NCI-H446 (cell line): ENCODE measurements at places on chromosomes 3 and 15.

- DNase-seq = peak; percentile 8
These were observed 1045.0 kb downstream of the FHIT start for GRCh38 chr3:60206206-60206605.

DNA sequence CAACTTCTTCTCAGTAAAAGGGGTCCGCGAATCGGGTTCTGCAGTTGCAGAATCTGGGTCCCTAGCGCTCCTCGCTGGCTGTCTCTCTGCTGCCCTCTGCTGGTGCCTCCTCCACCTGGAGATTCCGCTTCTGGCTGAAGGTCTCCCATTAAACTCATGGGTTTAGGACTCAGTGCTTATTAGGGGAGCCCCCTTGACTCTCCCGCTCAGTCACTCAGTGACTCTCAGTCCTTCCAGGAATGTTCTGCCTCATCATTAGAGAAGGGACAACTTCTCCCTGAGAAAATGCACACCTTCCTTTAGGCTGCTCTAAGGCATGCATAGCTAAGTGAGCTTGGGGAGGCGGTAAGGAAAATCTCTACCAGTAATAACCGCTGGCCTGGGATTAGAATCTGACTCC lies 7.1 kb downstream of the CPN2 start:
- DNase-seq = peak; percentile 70

DNA sequence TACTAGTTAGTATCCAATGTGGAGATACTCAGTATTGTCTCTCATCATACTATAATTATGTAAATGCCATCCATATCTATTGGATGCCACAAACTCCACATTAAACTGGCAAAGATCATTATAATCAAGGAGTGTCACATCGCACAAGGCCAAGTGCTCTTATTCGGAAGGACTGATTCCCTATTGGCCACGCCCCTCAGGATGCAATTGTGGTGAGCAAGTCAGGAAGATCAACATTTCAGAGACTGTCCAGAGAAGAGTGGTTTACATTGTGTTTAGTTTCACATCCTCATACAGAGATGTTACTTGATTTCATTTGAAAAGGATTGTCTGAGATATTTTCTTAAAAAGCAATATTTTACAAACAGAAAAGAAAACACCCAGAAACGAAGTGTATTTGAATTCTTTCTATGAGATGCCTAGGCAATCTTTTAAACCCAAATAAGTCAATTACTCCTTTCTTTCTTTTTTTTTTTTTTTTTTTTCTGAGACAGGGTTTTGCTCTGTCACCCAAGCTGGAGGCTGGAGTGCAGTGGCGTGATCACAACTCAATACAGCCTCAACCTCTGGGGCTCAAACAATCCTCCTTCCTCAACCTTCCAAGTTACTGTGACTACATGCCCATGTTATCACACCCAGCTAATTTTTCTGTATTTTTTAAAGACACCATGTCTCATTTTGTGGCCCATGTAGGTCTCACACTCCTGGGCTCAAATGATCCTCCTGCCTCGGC lies 369.1 kb downstream of the RBMS3 start:
- DNase-seq = no peak

DNA sequence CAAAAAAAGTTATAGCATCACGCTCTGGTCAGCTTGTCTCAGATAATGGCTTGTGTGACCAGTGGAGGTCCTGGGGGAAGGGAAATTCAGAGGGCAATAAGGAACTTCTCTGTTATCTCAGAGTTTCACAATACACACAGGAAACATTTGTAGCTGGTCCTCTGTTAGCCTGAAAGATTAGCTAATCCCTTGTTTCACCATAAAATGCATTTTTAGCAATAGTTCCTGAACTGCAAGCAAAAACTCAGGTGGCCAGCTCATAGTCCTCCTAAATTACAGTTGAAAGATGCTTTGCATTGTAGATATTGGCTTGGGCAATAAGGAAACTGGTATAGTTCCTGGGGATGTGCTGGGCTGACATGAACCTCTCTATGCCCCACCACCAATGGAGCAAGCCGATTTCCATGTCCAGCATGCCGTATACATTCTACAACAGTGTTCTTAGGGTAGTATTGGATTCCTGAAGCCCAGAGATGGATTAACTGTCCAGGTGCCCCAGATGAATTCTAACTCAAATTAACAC lies 141.5 kb upstream of the TBL1XR1 start:
- no peak for DNase-seq

GRCh38 chr15:90591524-90591923 lies 61.8 kb downstream of the CRTC3 start:
- DNase-seq = no peak

GRCh38 chr15:48471073-48471472 lies 139.8 kb downstream of the DUT start:
- no peak for DNase-seq

DNA sequence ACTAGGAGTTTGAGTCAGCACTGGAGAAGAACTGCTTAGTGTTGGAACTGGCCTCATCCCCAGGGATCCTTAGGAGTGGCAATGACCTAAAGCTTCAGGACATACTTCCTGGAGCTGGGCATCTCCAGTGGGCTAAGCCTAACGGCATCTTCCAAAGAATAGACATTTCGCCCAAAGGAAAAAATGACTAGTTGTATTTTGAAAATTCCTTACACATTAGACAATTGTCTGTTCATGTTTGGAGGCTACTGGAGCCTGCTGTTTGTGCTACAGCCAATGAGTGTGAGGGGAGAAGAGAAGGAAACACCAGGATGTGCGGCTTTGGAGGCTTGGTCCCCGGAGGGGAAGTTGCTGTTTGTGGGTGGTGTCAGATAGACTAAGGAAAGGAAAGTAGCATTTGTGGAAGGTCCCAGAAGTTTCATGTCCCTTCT lies 77.6 kb downstream of the POLR2M start:
- no peak for DNase-seq

DNA sequence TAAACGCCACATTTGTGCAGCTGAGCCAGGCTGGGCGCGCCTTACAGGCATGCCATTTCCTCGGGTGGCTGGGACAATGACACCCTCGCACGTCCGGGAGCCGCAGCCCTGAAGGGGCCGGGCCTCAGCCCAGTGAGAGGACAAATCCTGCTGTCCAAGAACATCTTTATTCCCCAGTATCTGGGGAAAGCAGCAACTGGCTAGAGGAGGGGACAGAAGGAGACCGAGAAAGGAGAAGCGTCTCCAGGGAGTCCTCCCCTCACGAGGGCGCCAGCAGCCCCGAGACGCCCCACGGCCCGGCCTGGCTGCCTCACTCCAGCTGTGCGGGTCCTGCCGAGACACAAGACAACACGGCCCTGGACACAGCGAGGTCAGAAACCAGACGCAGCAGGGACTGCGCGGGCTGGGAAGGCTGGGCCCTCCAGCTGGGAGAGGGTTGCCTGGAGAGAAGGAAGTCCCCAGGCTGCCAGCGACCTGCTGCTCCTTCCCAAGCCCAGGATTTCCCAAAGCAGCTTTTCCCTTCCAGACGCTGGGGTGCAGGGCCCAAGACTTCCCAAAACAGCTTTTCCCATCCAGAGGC lies 130.2 kb downstream of the CHSY1 start:
- no peak for DNase-seq

- no peak for DNase-seq
These were observed 57.2 kb downstream of the GPR156 start for GRCh38 chr3:120227710-120228347.

DNA sequence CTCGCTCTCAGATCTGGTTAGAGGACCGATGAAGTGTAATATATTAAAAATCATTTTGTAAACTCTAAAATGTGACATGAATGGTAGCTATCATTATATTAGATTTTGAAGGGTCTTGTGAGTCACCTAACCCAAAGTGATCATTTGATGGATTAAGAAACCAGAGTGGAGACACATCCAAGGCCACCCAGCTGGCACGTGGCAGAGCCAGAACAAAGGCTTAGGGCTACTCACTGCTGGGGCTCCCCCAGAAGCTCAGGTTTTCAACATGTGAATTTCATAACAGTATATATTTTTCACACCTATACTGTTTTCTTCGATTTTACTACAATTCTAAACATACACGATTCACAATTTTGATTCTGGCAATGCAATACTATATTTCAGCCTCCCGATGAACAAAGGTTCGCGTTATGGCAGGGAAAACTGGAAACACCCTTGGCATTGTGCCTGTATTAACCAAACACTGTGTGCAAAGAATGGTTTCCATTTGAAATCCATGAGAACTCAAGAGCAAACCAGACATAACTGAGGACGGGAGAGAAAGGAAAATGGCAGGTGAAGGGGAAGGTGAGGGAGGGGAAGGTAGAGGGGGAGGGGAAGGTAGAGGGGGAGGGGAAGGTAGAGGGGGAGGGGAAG lies 88.9 kb downstream of the ADAMTS17 start:
- no peak for DNase-seq

- no peak for DNase-seq
These were observed 317.7 kb downstream of the VPS13C start for GRCh38 chr15:61742591-61742990.

GRCh38 chr15:25852661-25853524 lies 10.2 kb downstream of the ATP10A start:
- no peak for DNase-seq

DNA sequence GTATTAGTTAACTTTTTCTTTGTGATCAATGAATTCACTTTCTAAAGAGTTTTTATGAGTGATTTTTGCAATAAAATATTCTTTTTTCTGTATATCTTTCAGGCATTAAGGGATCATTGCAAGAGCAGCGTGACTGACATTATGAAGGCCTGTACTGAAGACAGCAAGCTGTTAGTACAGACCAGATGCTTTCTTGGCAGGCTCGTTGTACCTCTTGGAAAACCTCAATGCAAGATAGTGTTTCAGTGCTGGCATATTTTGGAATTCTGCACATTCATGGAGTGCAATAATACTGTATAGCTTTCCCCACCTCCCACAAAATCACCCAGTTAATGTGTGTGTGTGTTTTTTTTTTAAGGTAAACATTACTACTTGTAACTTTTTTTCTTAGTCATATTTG lies 24.4 kb downstream of the SELENOT start:
- peak; percentile 79 for DNase-seq

GRCh38 chr3:171491361-171491760 lies 31.2 kb upstream of the TNIK start:
- DNase-seq = no peak

DNA sequence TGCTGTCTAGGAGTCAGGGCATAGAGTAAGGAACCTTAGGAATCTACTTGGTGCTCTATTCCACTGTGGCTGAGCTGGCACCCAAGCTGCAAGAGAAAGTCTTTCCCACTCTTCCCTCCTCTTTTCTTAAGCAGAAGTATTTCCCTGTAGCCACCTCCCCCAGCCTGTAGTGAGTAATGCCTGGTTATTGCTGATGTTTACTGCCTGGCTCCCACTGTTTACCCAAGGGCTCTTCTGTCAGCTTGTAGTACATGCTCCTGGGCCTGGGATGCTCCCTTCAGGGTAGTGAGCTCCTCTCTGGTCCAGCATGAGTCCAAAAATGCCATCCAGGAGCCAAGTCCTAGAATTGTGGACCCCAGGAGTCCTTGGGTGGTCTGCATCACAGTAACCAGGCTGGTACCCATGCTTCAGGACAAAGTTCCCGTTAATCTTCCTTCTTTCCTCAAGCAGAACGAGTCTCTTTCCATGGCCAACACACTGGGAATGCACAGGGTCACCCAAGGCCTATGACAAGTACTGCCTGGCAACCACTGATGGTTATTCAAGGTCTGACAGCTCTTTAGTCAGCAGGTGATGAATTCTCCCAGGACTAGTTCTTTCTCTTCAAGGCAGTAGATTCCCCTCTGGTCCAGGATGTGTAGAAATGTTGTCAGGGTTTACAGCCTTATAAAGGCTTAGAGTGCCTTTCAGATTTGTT lies 17.6 kb downstream of the GALK2 start:
- DNase-seq = no peak

- peak; percentile 42 for DNase-seq
These were observed 256.0 kb upstream of the STAC start for GRCh38 chr3:36124118-36124796.

DNA sequence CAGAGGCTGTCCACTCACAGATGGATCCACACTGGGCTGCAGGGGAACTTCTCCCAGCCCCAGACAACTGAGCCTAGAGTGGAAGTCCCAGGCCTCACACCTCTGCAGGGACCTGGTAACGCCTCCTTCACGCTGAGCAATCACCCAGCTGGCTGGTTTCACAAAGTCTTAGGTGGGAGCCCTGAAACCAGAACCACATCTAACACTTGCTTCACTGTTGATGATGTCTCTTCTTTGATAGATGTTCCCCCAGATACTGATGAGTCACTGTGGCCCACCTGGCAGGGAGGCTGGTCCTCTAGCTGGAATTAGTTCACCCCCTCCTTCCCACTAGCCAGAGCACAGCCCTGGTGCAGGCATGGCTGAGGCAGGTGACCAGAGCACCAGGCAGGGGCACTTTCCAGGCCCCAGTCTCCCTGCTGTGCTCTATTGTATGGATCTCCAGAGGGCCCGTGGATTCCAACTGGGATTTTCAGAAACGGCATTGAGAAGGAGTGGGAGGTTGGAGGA lies 33.5 kb downstream of the MYL3 start:
- no peak for DNase-seq

GRCh38 chr3:168974617-168975403 lies 688.7 kb downstream of the MECOM start:
- DNase-seq = peak; percentile 31

DNA sequence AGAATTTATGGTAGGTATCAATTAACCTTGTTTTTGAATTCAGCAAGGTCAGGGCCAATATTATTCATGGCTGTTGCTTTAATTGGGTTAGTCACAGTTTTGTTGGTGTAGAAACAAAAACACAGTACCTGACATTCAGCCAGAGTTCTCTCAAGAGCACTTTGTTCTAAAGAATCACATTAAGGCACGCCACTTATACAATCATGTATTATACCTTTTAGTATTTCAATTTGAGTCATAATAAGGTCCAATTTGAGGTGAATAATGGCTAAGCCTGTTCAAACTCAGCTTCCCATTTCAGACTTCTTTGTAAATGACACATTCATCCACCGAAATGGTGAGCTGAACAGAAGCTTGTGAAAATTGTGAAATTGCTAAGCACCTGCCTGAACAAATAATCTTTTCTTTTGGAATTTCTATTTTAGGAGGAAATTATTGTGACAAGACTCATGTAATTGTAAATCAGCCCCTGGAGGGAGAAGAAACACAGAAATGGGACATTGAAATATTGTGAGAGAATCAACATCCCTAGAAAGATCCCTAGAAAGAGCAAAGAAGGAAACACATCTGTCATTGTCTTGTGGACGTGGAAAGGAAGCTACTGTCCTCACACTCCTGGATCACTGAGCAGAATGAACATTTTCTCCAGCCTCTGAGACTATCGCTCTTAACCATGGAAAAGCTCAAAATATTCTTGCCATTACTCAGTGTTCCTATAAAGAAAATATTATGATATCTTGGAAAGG lies 29.3 kb downstream of the RIOX2 start:
- no peak for DNase-seq

- DNase-seq = no peak
These were observed 162.0 kb downstream of the IMPG2 start for GRCh38 chr3:101158374-101158773.

DNA sequence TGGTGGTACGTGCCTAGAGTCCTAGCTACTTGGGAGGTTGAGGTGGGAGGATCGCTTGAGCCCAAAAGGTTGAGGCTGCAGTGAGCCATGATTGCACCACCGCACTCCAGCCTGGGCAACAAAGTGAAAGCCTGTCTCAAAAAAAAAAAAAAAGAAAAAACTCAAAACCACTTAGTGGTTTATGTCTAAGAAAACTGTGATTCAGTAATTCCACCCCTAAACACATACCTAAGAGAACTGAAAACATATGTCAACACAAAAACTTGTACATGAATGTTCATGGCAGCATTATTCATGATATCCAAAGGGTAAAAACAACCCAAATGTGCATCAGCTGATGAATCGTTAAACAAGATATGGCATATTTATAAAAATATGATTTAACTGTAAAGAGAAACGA lies 14.3 kb downstream of the SPG21 start:
- DNase-seq = no peak
